ENCODE measurements at places on chromosomes 4 and X.

- peak; percentile 64 for DNase-seq
These were observed 284.1 kb upstream of the TENM3 start for GRCh38 chr4:181959121-181959520.

- no peak for DNase-seq
These were observed 46.2 kb upstream of the TXK start for GRCh38 chr4:48180234-48180633.

DNA sequence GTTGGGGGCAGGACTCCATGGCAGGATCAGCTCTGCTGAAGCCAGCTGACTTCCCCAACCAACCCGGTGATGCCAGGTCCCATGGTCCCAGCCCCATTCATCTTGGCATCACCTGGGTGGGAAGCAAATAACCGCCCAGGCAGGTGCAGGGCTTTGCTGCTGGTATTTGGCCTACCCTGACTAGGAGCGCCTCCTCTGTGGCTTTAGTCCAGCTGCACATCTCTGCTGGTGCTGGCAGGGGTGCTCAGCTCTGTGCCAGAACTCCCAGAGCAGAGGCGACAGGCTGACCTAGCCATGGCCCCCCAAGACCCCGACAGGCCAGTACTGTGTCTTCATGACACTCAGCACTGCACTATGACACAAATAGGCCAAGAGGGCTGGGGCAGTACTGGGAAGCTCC, 64.4 kb downstream of the STARD8 start:
- no peak for DNase-seq

DNA sequence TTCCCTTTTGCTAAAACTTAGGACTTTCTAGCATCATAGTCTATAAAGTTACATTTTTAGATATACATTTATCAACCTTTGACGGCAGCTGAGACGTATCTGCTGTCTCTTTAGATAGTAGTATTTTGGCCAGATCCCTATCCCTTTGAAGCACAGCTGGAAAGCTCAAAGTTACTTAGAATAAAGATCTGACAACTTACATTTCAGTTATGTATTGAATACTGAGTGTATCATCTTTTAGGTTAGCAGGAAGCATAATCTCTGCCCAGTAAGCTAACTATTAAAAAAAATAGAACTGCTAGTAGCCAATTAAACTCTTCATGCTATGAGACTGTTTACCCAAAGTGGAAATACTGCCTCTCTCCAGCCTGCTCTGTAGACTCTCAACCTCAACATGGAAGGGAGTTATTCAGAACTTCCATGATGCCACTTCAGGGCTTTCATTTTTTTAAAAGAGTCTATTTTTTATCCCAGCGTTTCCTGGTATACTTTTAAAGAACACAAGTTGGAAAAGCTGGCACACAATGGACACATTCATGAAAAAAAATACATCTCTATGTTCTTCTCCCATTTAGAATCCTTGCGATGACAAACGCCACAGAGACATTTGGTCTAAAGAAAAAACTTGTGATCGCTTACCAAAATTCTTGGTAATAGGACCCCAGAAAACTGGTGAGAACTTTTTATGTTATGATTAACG, 126.3 kb downstream of the PRSS12 start:
- no peak for DNase-seq

GRCh38 chr4:137545461-137545861, 13.2 kb upstream of the PCDH18 start:
- DNase-seq: no peak

- DNase-seq: no peak
These were observed 467.0 kb upstream of the DIPK2B start for GRCh38 chrX:45667666-45668065.

Measured in epithelial cell of prostate (primary cell).